ENCODE measurements at places on chromosomes 4 and X. TPM values are rescaled to one million over a fixed set of nuclear protein-coding genes. Genes with fewer than 3 reads are reported as not detected.

- H3K4me3 ChIP-seq = no peak overlapping the region
- H3K4me1 ChIP-seq = no peaks in the 10 kb centered on the region
- H3K36me3 ChIP-seq = no peaks in the 10 kb centered on the region
These were observed 6.2 kb downstream of the MSX1 start for GRCh38 chr4:4865705-4866123.

GRCh38 chr4:100540131-100540530 is 22.3 kb upstream of the EMCN start:
- no peaks in the 10 kb centered on the region for H3K4me1 ChIP-seq
- no peak overlapping the region for H3K27ac ChIP-seq
- no peak overlapping the region for H3K4me3 ChIP-seq
- no peak for DNase-seq

DNA sequence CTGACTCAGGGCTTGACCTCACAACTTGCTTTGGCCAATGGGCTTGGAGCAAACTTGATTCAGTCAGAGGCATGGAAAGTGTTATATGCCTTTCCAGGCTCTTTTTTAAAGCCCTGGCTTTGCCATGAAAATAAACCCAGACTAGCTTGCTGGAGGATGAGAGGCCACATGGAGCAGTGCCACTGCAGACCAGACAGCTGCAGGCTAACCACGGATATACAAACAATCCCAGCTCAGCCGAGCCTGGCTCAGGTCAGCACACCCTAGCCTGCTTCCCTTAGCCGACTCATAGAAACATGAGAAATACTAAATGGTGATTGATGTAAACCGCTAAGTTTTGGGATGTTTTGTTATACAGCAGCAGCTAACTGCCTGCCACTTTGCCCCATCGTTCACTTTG is 345.1 kb downstream of the ARHGAP10 start:
- H3K4me3 ChIP-seq = no peak overlapping the region
- H3K36me3 ChIP-seq = no peaks in the 10 kb centered on the region
- no peak for DNase-seq
- no peak overlapping the region for H3K27ac ChIP-seq
- no peaks in the 10 kb centered on the region for H3K27me3 ChIP-seq
- no peaks in the 10 kb centered on the region for H3K4me1 ChIP-seq

- no peaks in the 10 kb centered on the region for H3K27me3 ChIP-seq
- DNase-seq = no peak
- H3K36me3 ChIP-seq = no peaks in the 10 kb centered on the region
- H3K4me1 ChIP-seq = no peaks in the 10 kb centered on the region
- H3K27ac ChIP-seq = no peak overlapping the region
- H3K4me3 ChIP-seq = no peak overlapping the region
These were observed 357.7 kb downstream of the BCOR start for GRCh38 chrX:39740078-39740477.

GRCh38 chr4:151197247-151197646 is 79.7 kb upstream of the PRSS48 start:
- no peaks in the 10 kb centered on the region for H3K36me3 ChIP-seq
- H3K27ac ChIP-seq = peak overlapping the region; percentile 9
- no peak overlapping the region for H3K4me3 ChIP-seq
- no peaks in the 10 kb centered on the region for H3K4me1 ChIP-seq
- no peaks in the 10 kb centered on the region for H3K27me3 ChIP-seq
- no peak for DNase-seq

GRCh38 chrX:140608111-140608510 is 101.4 kb upstream of the LINC00632 start:
- H3K27me3 ChIP-seq = no peaks in the 10 kb centered on the region
- no peak overlapping the region for H3K27ac ChIP-seq
- no peak overlapping the region for H3K4me3 ChIP-seq
- H3K4me1 ChIP-seq = no peaks in the 10 kb centered on the region
- DNase-seq = no peak
- no peaks in the 10 kb centered on the region for H3K36me3 ChIP-seq

DNA sequence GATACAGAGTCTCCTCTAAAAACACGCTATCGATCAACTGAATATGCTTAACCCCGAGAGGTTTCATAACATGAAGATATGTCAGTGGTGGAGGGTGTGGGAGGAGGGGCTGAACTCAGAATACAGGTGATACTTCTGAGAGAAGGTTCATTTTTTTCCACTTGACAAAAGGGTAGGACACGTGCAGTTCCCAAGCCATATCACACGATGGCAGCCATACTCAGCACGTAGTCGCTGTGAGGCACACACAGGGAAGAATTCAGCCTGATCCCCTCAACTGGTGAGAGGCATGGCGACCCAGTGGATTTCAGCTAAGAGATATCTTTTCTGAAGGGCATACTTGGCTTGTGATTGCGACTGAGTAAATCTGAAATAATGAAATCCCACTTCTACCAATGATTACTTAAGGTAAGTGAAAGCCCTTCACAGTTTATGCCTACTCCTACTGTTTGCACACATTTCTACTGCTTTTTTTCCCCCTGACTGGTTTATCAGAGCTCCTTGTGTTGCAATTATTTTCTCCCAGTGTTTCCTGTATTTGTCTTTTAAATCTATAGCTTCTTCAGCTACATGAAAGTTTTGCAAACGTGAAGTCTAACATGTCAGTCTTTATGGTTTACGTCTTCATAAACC is 133.1 kb downstream of the CORIN start:
- H3K27ac ChIP-seq = no peak overlapping the region
- no peak for DNase-seq
- H3K36me3 ChIP-seq = no peaks in the 10 kb centered on the region

DNA sequence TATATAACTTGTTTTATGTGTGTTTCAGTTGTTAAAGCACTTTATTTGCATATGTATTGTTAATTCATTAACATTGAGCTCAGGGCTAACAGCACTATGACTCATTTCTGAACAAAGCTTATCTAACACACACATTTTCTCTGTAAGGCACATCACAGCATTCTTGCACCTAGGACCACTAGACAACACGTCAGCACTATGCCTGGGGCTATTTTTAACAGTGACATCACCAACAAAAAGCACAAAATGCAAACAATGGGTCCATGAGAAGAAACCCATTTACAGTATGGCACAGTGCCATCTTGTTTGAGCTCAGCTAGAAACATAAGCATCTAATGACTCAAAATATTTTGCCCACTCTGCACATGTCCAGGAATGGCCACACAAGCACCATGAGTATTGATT is 124.4 kb downstream of the RELL1 start:
- no peaks in the 10 kb centered on the region for H3K36me3 ChIP-seq
- H3K4me3 ChIP-seq = no peak overlapping the region
- no peaks in the 10 kb centered on the region for H3K27me3 ChIP-seq
- no peak for DNase-seq

GRCh38 chrX:10110316-10110935 is 46.3 kb upstream of the CLCN4 start:
- H3K27ac ChIP-seq = peak overlapping the region; percentile 43
- H3K27me3 ChIP-seq = no peaks in the 10 kb centered on the region
- H3K4me1 ChIP-seq = no peaks in the 10 kb centered on the region
- no peak overlapping the region for H3K4me3 ChIP-seq

DNA sequence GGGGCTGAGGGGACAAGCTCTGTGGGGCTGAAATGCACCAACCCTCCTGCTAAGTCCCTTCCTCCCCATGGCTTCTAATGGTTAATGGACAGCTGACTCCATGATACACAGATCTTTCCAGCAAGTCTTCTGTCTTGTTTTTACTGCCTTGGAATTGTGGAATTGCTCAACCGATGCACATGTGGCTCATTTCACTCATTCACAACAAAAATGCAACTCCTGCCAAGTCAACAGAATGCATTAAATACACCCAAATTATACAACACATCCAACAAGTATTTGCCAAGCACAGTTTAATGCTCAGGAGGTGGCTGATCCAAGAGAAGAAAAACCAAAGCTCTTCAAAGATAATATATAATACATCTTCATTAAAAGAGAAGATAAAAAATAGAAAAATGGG is 61.9 kb upstream of the PAGE4 start:
- H3K4me1 ChIP-seq = no peaks in the 10 kb centered on the region
- H3K27ac ChIP-seq = no peak overlapping the region
- no peak overlapping the region for H3K4me3 ChIP-seq
- H3K36me3 ChIP-seq = no peaks in the 10 kb centered on the region

- no peak for DNase-seq
- no peak overlapping the region for H3K4me3 ChIP-seq
- H3K27ac ChIP-seq = no peak overlapping the region
- H3K4me1 ChIP-seq = no peaks in the 10 kb centered on the region
- H3K36me3 ChIP-seq = no peaks in the 10 kb centered on the region
These were observed 36.0 kb downstream of the PLAC1 start for GRCh38 chrX:134622056-134622812.

- no peak for DNase-seq
- H3K36me3 ChIP-seq = no peaks in the 10 kb centered on the region
- H3K4me1 ChIP-seq = no peaks in the 10 kb centered on the region
- no peak overlapping the region for H3K4me3 ChIP-seq
These were observed 61.9 kb downstream of the ARHGAP10 start for GRCh38 chr4:147793569-147794313.

GRCh38 chrX:131650637-131651410 is 107.0 kb downstream of the OR13H1 start:
- H3K4me1 ChIP-seq = no peaks in the 10 kb centered on the region
- no peak for DNase-seq
- no peak overlapping the region for H3K4me3 ChIP-seq
- H3K27ac ChIP-seq = no peak overlapping the region
- no peaks in the 10 kb centered on the region for H3K36me3 ChIP-seq
- H3K27me3 ChIP-seq = no peaks in the 10 kb centered on the region

DNA sequence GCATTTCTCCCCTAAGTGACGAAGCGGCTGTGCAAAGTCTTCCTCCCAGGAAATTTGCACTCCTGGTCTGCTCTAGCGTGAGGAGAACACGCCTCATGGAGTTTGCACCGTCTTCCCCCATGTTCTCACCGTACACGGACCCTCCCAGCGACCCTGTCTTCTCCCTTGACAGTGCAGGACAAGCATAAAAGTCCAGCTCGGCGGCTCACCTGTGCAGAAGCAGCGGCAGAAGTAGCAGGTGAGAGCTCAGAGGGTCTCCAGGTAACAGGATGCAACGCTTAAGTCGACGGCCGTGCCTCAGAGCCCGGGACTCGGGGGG is 314 bp downstream of the P2RY8 start:
- H3K27ac ChIP-seq = peak overlapping the region; percentile 53
- H3K4me3 ChIP-seq = peak overlapping the region; percentile 29
- no peaks in the 10 kb centered on the region for H3K4me1 ChIP-seq

Gene CSN1S1
- total RNA-seq = not detected

Gene C4orf50
- not detected for total RNA-seq

Gene RIPPLY1
- not detected for total RNA-seq

Gene ZCCHC12
- total RNA-seq = 0.37 TPM

Gene CXCR3
- 2.1 TPM for total RNA-seq

Gene FGF2
- total RNA-seq = 5.0 TPM

Gene SH3BGRL
- 105 TPM for total RNA-seq

Gene ZNF732
- total RNA-seq = 1.4 TPM

Gene MTMR8
- total RNA-seq = 6.9 TPM

Gene FGA
- total RNA-seq = 9.2 TPM

Gene IQSEC2
- total RNA-seq = 23.1 TPM

All from colonic mucosa (tissue), 4 donors.